Dorsolateral prefrontal cortex (tissue), 122 donors: ENCODE measurements at places on chromosomes 2 and 18.

- DNase-seq, result peak; percentile 54
Measured at GRCh38 chr18:33577685-33578517, at the start of gene ASXL3. TSS of gene ASXL3 (plus strand) at chr18:33578219. CDS start at chr18:33578632, 413 bp downstream.

- no peak for DNase-seq
Measured at GRCh38 chr2:207119048-207119447, 46.7 kb downstream of the KLF7 start.

- DNase-seq, result no peak
Measured at GRCh38 chr2:68693951-68694350, 40.7 kb upstream of the ARHGAP25 start.

DNA sequence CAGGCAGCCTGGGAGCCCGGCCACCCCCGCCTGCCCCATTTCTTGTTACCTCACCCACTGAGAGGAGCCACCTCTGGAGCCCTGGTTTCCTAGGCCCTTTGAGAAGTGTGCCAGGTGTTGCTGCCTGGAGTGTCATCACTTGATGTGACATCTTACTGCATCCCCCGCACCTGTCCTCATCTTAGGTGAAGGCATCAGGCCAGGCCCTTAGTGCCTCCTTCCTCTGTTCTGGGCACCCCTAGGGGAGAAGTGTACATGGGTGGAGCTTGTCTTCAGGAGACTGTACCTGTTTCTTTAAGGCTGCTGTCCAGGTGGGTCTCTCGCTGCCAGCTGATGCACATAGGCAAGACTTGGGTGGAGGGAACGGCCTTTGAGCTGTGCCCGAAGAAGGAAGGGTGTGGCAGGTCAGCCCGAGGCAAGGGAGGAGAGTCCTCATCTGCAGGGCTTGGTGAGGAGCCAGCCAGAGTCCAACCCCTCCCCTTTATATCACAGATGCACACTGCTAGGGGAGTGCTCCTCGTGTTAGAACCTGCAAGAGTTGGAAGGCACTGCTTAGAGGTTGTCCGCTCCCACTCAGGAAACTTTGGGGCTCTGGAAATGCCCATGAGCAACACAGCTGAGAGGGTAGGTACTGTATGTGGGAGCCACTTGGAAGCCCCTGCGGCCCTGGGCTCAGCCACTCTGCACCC lies 45.9 kb downstream of the NCK2 start:
- DNase-seq, result no peak

DNA sequence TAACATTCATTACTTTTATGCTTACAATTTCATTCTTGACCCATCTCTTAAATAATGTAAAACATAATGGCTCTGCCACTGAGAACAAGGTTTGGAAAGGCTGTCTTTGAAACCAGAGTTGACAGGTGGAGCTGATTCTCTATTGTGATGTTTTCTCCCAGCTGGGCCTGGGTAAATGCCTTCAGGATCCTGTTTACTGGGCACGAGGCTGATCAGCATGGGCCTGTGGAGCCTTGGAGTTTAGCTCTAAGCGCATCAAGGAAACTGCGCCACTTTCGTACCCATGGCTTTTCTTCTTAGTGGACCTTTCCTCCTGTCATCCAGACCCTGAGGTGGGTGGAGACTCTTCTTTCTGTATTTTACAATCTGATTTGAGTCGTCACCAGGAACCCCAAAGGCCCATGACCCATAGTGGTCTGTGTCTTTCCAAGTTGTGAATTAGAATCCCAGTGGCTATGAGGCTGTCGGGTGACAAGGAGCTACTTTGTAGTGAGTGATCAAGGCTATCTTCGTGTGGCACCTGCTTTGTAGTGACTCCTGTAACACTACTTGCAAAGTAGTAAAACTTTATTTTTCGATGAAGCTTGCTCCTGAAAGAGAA lies 123.1 kb downstream of the LPIN1 start:
- DNase-seq, result no peak

GRCh38 chr2:179265082-179265510 lies 464 bp upstream of the SESTD1 start:
- DNase-seq, result no peak

DNA sequence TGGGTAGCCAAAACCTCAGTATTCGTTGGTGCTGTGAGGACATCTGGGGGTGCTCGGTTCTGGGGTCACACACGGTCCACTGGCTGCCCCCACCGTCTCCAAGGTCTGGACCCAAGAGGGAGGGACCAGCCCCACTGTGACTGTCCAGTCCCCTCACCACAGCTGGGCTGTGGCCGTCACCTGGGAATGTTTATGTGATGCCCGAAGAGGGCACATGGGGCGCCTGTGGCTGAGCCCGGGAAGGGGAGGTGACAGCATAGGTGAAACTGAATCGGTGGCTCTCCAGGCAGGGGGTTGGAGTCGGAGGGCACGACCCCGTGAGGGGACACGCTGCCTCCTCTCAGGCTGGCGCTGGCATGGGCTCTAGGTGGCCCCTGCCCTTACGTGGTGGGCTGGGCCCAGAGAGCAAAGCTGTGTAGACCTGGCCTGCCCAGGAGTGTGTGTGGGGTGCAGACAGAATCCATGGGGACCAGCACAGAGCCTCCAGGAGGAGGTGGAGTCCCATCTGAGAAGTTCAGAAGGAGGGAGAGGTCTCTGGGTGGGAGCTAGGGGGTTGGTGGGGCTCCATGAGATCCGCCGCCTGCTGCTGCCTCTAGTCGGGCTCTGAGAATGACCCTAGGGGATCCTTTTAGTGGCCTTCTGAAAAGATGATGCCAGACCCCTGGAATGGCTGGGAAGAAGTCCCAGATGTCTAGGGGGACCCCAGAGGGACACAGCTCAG lies 1.8 kb downstream of the BOK start:
- DNase-seq, result no peak

DNA sequence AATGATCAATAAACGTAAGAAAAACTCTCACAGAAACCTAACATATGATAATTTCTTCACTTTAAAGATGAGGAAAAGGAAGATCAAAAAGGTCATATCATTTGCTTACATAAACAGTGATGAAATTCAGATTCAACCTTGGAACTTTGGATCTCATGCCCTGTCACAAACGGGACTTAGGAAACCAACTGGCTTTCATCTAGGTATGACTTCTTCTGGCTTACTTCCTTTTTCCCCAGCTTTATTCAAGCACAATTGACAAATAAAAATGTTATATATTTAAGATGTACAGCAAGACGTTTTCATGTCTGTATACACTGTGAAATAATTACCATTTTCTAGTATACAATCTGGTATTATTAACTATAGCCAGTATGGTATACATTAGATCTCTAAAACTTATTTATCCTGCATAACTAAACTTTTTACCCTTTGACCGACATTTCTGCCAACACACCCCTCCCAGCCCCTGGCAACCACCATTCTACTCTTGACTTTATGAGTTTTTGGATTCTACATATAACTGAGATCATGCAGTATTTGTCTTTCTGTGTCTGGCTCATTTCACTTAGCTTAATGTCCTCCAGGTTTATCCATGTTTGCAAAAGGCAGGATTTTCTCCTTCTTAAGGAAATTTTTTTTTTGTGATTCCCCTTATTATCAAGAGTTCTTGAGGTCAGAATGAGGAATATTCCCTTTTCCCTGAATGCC lies 46.0 kb upstream of the COBLL1 start:
- DNase-seq, result no peak

DNA sequence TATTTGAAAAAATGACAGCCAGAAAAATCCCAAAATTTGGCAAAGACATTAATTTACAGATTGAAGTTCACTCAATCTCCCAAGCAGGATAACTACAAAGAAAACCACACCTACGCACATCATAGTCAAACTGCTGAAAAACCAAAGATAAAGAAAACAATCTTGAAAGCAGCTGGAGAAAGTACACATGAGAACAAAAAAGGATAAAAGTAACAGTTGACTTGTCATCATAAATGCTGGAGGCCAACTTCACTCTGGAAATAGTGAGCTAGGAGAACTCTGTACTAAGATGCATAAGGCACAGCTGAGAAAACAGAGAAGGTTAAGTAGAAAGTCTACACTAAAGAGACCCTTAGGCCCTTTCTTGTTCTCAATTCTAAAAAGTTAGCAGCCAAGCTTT lies 73.1 kb downstream of the TLK1 start:
- DNase-seq, result no peak

DNA sequence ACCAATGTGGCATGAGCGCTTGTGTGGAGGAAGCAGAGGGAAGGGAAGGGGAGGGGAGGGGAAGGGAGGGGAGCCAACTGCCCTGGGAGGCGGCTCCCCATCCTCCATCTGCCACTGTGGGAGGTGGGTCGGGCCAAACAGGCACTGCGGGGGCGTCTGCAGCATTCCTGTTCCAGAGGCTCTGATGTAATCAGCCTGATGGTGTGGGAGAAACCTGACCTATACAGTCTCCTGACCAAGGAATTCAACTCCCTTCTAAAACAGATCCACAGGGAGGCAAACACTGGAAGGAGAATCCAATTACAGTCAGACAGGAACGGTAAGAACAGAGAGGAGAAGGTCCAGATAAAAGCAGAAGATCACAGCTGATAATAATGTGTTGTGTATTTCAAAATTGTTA lies 88.8 kb downstream of the CD8B2 start:
- no peak for DNase-seq

DNA sequence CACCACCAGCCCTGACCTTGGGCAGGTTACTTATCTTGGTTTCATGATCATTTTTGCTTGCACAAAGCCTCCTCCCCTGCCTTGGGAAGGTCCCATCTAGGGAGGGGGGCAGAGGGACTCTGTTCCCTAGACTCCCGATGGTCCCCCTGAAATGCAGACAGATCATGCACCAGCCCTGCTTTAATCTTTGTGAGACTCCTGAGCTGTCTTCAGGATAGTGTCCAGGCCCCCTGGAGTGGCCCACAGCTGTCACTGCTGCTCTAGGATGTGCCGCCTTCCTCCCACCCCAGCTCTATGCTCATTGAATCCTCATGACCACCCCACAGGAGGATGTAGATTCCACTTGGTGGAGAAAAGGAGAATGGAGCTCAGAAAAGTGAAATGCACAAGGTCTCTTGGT lies 28.0 kb downstream of the PCARE start:
- DNase-seq, result no peak

DNA sequence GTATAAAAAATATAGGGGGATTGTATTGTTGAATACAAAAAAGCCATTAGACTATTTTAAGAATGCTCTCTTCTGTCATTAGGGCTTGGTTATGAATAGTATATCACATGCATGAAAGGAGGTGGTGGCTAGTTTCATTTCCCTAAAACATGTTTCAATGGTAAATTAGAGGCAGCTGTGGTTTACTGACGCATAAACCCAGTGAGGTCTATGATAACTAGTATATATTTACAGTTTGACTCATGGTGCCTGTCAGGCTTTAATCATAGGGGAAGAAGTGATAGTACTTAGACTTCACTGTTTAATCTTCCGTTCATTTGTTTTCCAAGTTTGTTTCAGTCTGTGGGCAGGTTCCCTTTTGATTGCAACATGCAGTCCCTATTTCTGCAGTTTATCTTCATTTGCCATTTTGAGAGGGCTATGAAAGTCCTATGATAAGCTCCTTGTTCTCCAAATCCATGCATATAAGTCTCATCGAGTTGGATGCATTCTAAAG lies 55.1 kb upstream of the MAP4K3 start:
- DNase-seq, result no peak

DNA sequence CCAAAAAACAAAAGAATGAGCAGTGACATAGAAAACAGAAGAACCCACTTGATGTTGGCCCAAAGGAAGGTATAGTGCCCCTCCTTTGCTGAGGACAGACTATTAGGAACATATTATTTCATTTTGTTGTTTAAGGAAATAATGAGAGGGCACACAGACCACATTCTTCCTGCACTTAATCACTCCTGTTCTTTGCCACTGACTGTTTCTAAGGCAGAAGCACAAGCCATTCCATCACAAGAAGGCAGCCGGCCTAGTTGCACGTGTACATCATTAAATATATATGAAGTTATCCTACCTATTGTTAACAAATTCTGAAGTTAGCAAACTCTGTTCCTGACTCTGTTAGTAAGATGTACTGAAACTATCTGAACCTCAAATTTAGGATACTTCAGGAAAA lies 110.0 kb downstream of the LNPK start:
- no peak for DNase-seq

- no peak for DNase-seq
Measured at GRCh38 chr2:224976629-224977525, 65.4 kb downstream of the DOCK10 start.

- no peak for DNase-seq
Measured at GRCh38 chr2:122072666-122073065, 317.2 kb downstream of the TSN start.
